Stimulated activated CD4-positive, alpha-beta T cell treated with anti-CD3 and anti-CD28 coated beads, Interleukin-2, amount 100 ng/mL, for 24 hours (primary cell): ENCODE measurements at places on chromosomes 6 and 20.

DNA sequence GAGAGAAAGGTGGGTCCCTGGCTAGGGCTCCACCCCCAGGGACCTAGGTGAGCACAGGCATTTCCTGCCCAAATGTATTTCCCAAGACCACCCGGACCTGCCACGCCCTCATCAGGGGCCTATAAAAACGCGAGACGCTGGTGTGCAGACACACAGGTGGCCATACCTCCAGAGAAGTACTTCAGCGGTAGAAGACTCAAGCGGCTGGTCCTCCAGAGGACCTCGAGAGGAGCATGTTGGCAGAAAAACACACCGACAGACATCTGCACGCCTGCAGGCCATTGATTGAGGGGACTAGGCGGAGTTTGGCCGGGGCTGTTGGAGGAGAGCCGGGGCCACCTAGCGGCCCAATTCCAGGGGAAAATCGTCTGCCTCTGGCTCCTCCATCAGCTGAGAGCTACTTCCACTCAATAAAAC lies 695.8 kb upstream of the MMS22L start:
- DNase-seq, result no peak

DNA sequence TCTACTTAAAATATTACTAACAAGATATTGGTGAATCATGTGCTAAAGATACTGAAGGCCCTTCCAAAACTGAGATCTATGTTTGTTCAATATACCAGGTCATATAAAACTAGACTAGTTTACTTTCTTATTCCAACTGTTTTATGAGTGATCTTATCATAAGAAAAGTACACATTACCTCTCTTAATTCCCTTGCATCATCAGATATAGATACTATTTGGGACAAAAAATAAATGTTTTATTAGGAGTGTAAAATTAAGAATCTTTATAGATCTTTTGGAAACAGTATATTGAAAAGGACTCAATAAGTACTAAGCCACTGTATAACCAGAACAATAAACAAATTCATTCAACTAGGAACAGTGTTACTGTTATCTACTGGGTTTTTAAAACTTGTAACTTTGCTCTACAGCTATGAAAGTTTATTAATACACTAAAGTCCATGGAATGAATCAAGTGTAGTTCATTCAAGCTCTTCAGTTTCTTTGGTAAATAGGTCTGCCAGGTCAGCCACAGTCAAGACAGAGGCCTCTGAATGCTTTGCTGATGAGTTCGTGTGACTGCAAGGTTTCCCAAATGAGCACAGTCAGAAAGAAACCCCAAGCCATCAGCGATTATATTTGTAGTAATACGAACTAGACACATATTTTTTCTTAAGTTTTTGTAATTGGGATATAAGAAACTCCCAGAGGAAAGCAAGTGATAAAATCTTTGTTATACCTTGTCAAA lies 71.8 kb upstream of the FBXO30 start:
- DNase-seq, result no peak

- DNase-seq, result no peak
These were observed 14.5 kb upstream of the FBXO30 start for GRCh38 chr6:145829102-145829501.

DNA sequence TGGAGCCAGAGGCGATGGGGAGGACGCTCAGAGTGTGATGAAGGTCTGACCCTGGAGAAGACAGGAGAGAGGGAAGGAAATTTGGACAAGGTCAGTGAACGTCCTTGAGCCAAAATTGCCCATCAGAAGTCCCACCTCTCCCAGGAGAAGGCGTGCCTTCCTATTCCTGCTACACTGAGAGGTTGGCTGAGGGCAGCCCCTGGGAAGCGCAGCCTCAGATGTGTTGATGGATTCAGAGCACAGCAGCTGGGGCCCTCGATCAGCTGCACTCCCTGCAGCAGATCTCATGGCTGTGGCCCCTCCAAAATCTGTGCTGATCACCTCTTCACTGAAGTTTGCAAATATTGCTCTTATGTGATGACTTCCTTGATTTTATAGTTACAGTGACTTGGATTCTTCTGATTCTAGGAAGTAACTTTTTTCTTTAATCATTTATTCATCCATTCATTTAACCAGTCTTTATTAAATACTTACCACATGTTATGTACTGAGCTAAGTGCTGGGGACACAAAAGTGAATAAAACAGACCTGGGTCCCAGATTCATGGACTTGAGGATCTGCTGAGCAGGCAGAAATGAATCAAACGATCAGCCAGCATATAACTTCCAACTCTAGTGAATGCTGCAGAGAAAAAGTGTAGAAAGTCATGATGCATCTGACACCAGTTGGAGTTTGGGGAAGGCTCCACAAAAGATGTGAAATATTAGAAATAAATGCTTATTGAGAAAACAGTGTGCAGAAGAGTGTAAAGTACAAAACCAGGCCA lies 69.6 kb upstream of the ARMC2 start:
- no peak for DNase-seq

DNA sequence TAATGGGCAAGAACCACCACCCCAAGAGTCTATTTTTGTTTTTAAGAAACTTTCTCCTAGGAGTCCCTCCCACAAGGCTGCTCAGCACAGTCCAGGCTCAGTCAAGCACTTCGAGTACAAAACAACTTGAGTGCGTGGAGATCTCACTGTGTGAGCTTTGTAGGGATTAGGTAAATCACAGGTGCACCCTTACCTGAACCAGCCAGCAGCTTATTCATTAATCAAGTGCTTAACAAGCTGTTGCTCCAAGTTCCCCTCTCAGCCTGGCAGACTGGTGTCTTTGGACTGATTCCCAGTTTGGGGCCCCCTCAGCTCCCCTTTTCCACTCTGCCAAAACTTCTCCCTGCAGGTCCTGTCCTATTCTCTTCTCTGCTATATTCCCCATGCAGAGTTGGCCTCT lies 133.1 kb downstream of the LY86 start:
- DNase-seq, result no peak

DNA sequence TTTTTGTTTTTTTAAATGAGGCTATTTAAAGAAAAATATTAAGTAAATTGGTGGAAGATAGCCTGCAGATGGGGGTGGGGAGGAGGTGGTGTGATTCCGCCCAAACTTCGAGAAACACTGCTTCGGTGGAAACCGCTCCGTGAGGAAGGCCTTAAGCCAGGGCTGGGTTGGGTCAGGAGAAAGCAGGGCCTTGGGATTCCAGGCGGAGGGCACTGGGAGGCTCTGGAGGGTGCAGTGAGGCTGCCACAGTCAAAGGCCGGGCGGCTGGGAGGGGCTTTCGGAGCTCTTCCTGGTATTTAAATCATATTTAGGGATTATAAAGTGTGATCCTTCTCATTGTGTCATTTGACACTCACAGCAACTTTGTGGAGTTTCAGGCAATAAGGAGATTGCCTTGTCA lies 22.2 kb upstream of the SCRT2 start:
- no peak for DNase-seq

DNA sequence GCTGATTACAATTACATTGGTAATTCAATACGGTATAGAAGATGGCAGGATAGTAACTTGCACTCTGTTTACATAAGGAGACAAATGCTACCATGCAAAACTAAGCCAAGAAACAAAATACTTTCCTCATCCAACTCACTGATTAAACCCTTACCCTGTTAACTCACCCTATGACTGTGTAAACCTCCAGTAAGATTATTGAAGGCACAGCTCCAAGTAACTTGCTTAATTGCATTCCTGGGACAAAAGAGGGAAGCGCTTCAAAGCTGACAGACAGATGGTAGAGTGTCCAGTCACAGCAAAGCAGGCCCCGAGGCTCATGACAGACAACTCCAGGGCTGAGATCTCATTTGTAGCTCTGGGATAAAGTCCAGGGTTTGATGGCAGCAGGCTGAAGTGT lies 6.9 kb upstream of the KIF16B start:
- DNase-seq, result no peak

DNA sequence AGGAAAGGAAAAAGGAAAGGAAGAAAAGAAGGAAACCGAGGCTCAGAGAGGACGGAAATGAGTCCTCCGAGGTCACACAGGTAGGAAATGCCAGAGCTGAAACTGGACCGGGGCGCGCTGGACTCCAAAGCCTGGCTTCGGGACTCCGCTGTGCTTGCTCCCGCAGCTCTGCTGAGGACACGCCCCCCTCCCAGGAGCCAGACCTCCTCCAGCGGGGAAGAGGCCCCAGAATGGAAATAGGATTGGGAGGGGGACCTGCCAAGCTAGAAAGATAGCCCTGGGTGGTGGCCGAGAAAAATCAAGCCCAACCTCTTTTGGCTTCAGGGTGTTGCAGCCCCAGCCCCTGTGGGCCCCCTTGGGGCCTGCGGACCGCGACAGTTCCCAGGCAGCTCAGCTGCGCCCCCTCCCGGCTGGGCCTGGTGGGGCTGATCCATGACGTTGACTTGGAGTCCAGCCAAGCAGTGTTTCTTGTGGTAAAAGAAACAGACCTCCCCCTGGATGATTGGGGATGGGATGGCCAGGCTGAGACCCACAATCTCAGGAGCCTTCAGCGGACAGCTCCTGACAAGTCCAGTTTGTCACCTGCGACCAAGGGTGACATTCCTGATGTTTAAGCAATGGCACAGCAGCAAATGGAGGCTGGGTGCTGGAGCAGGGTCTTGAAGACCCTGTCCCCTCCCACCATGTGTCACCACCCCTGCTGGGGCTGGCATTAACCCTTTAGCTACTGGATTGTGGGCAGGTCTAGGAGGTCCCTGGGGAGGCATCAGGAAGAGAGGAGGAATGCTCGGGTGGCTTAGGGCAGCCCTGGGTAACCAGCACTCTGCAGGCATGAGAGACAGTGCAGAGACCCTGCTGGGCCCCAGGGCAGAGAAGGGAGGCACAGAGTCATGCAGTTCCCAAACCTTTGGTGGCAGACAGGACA lies 55.4 kb downstream of the RIPOR3 start:
- DNase-seq, result peak; percentile 67
